PC-3 (cell line): ENCODE measurements at places on chromosomes 6 and 20.

- DNase-seq: no peak
Observed at GRCh38 chr20:44400671-44400969, 45.1 kb downstream of the HNF4A start.

GRCh38 chr6:15382712-15383111, 136.8 kb downstream of the JARID2 start:
- DNase-seq: no peak

DNA sequence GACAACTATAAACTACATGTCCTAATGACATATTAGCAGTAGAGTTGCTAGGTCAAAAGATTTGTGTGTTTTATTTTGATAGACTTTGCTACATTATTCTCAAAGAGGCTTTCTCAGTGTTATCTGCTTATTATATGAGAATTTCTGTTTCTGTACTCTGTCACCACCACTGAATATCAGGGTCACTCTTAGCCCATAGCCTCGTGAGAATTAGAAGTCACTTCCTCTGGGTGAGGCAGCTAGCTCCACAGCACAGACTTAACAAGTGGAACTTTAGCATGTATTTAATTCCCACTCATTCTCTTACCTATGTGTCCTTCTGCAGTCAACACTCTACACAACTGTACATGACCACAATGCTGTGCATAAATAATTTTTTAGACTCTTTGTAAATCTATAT, 6.7 kb downstream of the PHACTR2 start:
- DNase-seq: no peak

DNA sequence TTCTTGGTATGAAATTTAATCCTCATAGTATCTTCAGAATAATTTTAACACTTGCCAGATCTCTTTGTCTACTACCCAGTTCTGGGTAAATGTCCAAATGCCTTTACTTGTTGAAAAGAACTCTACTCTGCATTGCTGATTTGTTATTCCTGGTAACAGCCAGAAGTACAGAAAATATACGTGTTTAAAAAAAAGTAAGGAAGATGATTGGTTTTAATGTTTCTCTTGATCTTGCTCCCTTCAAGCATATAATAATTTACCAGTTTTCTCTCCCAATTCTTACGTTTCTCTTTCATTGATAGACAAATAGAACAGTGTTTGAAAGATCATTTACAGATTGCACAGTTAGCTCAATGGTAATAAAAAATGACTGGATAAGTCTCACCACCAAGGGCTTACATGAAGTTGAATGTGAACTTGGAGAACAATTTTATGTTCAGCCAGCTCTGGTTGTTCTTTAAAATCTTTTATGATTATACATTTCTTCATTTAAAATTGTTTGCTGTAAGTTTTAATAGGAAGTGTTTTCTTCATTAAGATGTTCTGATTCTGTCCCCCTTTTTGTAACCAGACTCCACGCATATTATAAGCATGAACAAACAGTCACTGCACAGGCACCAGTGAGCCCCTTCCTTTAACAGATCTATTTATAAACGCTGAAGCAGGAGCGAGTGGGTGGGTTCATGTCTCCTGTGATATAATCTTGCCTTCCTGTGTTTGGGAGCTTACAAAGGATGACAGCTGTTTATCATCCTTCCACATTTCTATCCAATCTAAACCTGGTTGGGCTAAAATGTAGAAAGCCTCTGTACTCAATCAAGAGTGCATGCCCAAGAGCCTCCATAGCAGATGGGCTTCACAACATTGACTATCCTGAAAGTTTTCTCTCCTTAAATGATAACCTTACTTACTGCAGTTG, 299.5 kb downstream of the PRL start:
- no peak for DNase-seq

DNA sequence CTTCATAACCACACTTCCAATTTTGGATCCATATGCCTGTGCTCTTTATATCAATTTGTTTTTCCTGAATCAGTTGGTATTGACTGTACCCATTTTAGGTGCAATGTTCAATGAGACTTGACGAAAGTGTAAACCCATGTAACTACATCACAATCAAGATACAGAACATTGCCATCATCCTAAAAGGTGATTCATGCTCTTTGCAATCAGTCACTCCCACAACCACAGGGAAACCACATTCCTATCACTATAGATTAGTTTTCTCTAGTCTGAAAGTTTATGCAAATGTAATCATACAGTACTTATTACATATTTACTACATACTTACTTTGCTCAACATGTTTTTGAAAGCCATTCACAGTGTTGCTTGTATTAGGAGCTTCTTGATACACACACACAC, 167.4 kb downstream of the ADGRG6 start:
- DNase-seq: no peak

DNA sequence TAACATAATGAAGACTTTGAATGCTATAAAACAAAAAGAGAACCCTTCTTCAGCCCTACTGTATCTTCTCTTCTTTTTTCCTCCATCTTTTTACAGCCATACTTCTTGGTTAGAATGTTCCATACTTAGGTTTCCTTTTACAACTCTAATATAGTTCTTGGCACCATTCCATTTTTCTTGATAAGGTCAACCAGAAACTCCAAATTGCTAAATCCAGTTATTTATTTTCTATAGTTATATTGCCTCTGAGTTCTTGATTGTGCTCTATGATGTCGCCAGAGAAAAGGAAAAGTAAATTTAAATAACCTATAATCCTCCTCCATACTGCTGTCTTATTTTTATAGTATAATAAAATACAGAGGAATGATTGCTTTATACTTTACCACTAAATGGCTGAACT, 26.7 kb upstream of the COL10A1 start:
- DNase-seq: no peak

GRCh38 chr20:21301940-21302663, 1.0 kb upstream of the XRN2 start:
- no peak for DNase-seq

- peak; percentile 20 for DNase-seq
Observed at GRCh38 chr6:7543789-7544424, 2.4 kb downstream of the DSP start.

- DNase-seq: no peak
Observed at GRCh38 chr6:14621518-14621917, 503.9 kb downstream of the CD83 start.

- no peak for DNase-seq
Observed at GRCh38 chr6:122548281-122548680, 61.9 kb upstream of the PKIB start.

GRCh38 chr6:77893391-77893790, 240.6 kb downstream of the MEI4 start:
- DNase-seq: no peak
